A549 treated with AZD2906 at 1 μM for 4 hours (cell line): ENCODE measurements at places on chromosomes 6 and 20. TPM values are rescaled to one million over a fixed set of nuclear protein-coding genes. Genes with fewer than 3 reads are reported as not detected.

BCAS1 gene
- total RNA-seq: 0.37 to 0.66 TPM (median 0.49 TPM) in 5 replicates

MAVS gene
- 18.4 to 22.7 TPM (median 20.9 TPM) in 5 replicates for total RNA-seq

GNRH2 gene
- 0.18 to 0.22 TPM (median 0.21 TPM) in 4 of 5 replicates, not detected in the other for total RNA-seq

HLA-DQB1 gene
- not detected in 5 replicates for total RNA-seq

TRAM2 gene
- total RNA-seq: 31.7 to 38.6 TPM (median 36.5 TPM) in 5 replicates
